ENCODE measurements at places on chromosomes 5 and 9.

DNA sequence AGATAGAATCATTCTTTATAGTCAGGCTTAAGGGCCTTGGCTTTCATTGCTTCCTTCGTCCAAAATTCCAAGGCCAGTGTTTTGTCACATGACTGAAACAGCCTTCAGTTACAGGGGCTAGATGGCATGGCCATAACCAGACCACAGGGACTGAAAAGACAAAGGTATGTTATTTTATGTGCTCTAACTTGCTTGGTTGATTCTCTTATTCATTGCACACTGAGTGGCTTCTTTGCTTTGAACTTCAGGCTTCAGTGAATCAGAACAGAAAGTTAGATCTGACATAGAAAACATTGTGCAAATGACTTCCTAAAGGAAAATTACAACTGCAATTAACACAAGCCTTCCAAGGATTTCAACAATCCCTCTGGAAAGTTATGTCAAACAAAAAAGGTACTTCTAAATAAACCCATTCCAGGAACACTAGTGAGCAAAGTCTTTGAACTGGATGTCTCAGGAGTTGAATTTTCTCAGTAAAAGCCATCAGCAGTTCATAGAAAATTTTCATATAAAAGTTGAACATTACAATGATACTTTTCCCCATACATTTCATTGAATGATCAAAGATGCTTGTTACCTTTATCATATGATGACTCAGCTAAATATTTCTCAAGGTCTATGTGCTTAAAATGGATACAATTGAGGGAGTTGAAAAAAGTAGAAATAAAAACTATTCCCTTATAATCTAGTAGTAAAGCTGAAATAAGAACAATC, 355.3 kb downstream of the TMEM232 start:
- DNase-seq, result no peak
- no peaks in the 10 kb centered on the region for H3K4me1 ChIP-seq
- no peaks in the 10 kb centered on the region for H3K36me3 ChIP-seq
- no peak overlapping the region for H3K4me3 ChIP-seq
- H3K27ac ChIP-seq, result no peak overlapping the region

- H3K36me3 ChIP-seq, result peaks cover 48% of the 10 kb centered on the region
- H3K27ac ChIP-seq, result no peak overlapping the region
- DNase-seq, result no peak
- H3K27me3 ChIP-seq, result no peaks in the 10 kb centered on the region
- H3K4me1 ChIP-seq, result peaks cover 1% of the 10 kb centered on the region
- no peak overlapping the region for H3K4me3 ChIP-seq
These were observed 65.5 kb upstream of the SAP30L start for GRCh38 chr5:154380263-154380662.

DNA sequence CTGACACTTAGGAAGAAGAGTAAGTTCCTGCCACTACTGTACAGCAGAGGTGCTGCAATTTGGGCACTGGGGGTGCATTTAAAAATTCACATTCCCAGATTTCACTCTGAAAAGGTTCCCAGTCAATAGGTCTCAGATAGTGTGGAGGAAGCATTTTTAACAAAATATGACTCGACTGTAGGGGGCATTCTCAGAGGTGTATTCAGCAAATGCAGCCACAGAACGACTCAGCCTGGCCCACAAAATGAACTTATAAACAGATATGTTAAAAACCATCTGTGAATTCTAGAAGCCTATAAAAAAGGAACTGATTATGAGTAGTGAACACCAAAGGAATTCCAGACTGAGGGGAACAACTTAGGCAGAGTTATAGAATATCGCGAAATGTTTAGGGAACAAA, 31.1 kb downstream of the MLLT3 start:
- H3K4me1 ChIP-seq, result peaks cover 11% of the 10 kb centered on the region
- H3K4me3 ChIP-seq, result no peak overlapping the region
- H3K27me3 ChIP-seq, result no peaks in the 10 kb centered on the region
- H3K27ac ChIP-seq, result no peak overlapping the region
- H3K36me3 ChIP-seq, result peaks cover 26% of the 10 kb centered on the region

- no peak overlapping the region for H3K27ac ChIP-seq
- peaks cover 15% of the 10 kb centered on the region for H3K27me3 ChIP-seq
- peaks cover 16% of the 10 kb centered on the region for H3K4me1 ChIP-seq
- H3K36me3 ChIP-seq, result no peaks in the 10 kb centered on the region
- peak; percentile 34 for DNase-seq
- peak overlapping the region; percentile 56 for H3K4me3 ChIP-seq
These were observed 138.1 kb downstream of the C9orf50 start for GRCh38 chr9:129482521-129483414.

- peak; percentile 11 for DNase-seq
- H3K4me1 ChIP-seq, result peaks cover 24% of the 10 kb centered on the region
- peaks cover 11% of the 10 kb centered on the region for H3K27me3 ChIP-seq
- H3K36me3 ChIP-seq, result no peaks in the 10 kb centered on the region
- H3K4me3 ChIP-seq, result peak overlapping the region; percentile 62
These were observed 282.4 kb downstream of the EFNA5 start for GRCh38 chr5:107388141-107388861.

DNA sequence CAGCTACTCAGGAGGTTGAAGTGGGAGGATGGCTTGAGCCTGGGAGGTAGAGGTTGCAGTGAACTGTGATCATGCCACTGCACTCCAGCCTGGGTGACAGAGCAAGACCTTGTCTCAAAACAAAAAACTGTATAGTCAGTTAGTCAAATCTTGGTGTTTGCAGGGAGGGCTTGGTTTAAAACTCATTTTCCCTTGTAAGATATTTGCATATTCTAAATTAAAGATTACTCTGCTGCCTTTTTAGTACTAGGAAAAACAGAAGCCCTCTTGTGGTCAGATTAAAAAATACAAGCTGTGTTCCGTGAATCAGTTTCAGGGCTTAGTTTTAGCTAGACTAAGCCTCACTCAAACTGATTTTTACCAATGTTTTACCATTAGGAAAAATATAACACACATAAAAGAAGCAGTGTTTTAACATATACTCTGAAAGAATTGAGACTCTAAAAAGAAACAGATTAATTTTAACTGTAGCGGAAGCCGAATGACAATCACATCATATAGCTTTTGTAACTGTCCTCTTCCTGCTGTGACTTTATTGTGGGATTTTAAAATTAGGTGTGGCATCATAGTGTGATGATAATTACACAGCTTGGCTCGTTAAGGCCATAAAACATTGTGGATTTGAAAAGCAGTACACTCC, 84.9 kb upstream of the BASP1 start:
- peaks cover 8% of the 10 kb centered on the region for H3K27me3 ChIP-seq
- H3K4me3 ChIP-seq, result no peak overlapping the region
- no peak for DNase-seq
- no peak overlapping the region for H3K27ac ChIP-seq
- H3K36me3 ChIP-seq, result no peaks in the 10 kb centered on the region
- peaks cover 4% of the 10 kb centered on the region for H3K4me1 ChIP-seq

- no peaks in the 10 kb centered on the region for H3K4me1 ChIP-seq
- H3K27ac ChIP-seq, result no peak overlapping the region
- no peak for DNase-seq
- no peaks in the 10 kb centered on the region for H3K36me3 ChIP-seq
These were observed 52.4 kb downstream of the TTLL11 start for GRCh38 chr9:122040561-122041242.

- H3K27ac ChIP-seq, result no peak overlapping the region
- no peak overlapping the region for H3K4me3 ChIP-seq
- H3K36me3 ChIP-seq, result peaks cover 8% of the 10 kb centered on the region
- peaks cover 3% of the 10 kb centered on the region for H3K27me3 ChIP-seq
These were observed 77.8 kb downstream of the AOPEP start for GRCh38 chr9:94804316-94804715.

DNA sequence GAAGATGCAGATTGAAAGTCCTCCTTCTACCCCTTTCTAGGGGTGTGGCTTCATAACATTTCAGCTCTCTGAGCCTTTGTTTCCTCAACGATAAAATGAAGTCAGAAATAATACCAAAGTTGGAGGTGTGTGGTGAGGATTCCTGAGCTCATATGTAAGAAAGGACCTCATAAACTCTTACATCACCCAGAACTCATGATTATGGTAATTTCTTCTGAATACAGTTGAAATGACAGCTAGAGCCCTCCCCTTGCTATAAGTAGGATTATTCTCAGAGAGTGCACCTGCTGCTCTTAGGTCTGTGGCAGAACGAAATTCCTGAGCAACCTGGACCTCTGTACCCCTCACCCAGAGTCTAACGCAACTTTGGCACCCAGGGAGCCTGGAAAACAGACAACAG, 291.4 kb upstream of the KLF4 start:
- no peak overlapping the region for H3K27ac ChIP-seq
- H3K36me3 ChIP-seq, result no peaks in the 10 kb centered on the region
- no peak overlapping the region for H3K4me3 ChIP-seq
- no peak for DNase-seq
- H3K27me3 ChIP-seq, result no peaks in the 10 kb centered on the region
- H3K4me1 ChIP-seq, result no peaks in the 10 kb centered on the region

GRCh38 chr9:4615251-4615650, 46.8 kb upstream of the PLPP6 start:
- no peak overlapping the region for H3K4me3 ChIP-seq
- DNase-seq, result no peak
- H3K36me3 ChIP-seq, result no peaks in the 10 kb centered on the region
- peaks cover 2% of the 10 kb centered on the region for H3K27me3 ChIP-seq
- H3K27ac ChIP-seq, result no peak overlapping the region

DNA sequence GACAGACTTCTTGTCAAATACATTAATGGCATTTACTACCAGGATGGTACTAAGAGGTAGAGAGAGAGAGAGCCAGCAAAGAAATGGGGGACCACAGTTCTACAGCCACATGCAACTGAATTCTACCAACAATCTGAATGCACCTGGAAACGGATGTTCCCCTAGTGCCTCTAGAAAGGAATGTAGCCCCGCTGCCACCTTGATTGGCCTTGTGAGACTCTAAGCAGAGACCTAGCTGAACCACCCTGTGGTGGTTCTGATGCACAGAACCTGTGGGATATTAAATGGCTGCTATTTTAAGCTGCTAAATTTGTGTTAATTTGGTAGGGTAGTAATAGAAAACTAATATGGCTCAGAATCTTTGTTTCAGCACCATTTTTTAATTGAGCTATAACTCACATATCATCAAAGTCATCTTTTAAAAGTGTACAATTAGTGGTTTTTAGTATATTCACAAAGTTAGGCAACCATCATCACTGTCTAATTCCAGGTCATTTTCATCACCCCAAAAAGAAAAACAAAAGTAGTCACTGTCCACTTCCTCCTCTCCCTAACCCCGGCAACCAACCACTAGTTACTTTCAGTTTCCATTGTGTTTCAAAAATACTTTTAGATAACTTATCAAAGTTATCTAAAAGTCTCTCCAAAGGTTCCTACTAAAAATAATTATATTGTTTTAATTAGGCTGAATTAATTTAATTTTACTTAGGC, 51.7 kb downstream of the CPLANE1 start:
- peak overlapping the region; percentile 79 for H3K27ac ChIP-seq
- peak overlapping the region; percentile 77 for H3K4me3 ChIP-seq
- H3K36me3 ChIP-seq, result peaks cover 35% of the 10 kb centered on the region
- H3K4me1 ChIP-seq, result peaks cover 32% of the 10 kb centered on the region
- no peaks in the 10 kb centered on the region for H3K27me3 ChIP-seq
- no peak for DNase-seq

- no peaks in the 10 kb centered on the region for H3K36me3 ChIP-seq
- peaks cover 13% of the 10 kb centered on the region for H3K4me1 ChIP-seq
- no peak overlapping the region for H3K4me3 ChIP-seq
- peaks cover 12% of the 10 kb centered on the region for H3K27me3 ChIP-seq
These were observed 115.6 kb downstream of the TRPM6 start for GRCh38 chr9:74772121-74772520.
